ENCODE measurements at places on chromosomes 4 and X.

DNA sequence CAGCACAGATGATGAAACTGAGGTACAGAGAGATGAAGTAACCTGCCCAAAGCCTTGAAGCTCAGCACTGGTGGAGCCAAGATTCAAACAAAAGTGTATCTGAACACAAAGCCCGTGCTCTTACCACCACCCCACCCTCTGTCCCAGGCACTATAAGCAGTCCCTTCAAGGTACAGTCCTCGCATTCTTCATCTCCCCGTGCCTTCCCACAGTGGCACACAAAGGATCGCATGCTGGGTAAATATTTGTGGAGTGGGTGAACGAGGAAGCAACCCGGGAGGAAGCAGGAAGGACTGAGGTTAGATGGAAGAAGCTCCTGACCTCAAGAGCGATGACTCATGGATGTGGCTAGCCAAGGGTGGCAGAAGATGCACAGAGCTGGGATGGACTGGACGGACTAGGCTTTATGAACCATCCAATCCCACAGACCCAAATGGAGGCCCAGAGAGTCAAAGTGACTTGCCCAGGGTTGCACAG, 18.4 kb downstream of the IQSEC2 start:
- no peak for DNase-seq

DNA sequence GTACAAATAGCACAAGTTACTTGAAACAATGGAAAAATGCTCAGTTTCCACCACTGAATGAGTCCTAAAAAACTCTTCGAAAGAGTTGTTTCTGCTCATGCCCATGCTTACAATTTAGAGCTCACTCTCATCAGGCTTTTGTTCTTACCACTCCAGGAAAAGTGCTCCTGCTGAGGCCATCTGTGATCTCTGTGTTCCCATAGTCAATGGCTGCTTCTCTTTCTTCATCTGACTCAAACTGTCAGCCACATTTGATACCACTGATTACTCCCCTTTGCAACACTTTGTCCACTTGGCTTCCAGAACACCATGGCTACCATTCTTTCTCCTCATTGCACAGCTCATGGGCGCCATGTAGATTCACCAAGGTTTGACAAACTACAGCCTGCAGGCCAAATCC, 80.0 kb upstream of the SLC34A2 start:
- DNase-seq, result no peak

- DNase-seq, result no peak
Observed at GRCh38 chr4:123516576-123516975, 120.0 kb downstream of the SPRY1 start.

DNA sequence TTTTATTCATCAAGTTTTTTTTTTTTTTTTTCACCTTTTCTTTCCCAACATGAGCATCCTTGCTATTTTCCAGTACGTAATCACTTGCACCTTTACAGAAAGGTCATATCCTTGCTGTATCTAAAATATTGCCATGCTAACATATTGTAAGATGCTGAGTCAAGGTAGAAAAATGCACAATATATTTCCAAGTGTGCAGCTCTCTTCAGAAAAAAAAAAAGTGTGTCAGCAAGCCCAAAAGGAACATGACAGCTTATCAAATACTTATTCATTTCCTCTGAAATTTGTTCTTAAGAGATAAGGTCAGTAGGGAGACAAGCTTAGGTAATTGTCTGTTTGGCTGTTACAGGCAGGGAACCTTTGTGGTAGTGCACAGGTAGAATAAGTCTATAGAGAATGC, 27.0 kb downstream of the SH2D1A start:
- no peak for DNase-seq

- DNase-seq, result no peak
Observed at GRCh38 chrX:110477593-110478228, 119.1 kb downstream of the RTL9 start.

- no peak for DNase-seq
Observed at GRCh38 chr4:38898245-38898644, 30.6 kb downstream of the FAM114A1 start.

- no peak for DNase-seq
Observed at GRCh38 chr4:76745240-76745639, 152.7 kb downstream of the SOWAHB start.

DNA sequence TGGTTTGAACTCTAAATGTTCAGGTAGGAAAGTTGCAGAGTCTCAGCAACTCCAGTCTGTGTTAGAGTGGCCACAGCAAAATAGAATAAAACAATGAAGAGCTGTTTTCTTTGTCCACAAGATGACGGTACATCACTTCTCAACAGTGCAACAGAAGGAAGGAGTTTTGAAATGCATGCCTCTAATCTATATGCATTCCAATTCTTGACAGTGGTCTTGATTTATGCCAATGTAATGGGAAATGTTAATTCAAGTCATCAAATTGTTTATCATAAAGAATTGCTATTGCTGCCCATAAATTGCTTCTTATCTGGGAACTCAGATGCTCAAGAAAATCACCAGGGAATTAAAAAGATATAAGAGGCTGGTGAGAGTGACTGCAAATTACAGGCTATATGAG, 195.5 kb upstream of the PRPS2 start:
- DNase-seq, result no peak

DNA sequence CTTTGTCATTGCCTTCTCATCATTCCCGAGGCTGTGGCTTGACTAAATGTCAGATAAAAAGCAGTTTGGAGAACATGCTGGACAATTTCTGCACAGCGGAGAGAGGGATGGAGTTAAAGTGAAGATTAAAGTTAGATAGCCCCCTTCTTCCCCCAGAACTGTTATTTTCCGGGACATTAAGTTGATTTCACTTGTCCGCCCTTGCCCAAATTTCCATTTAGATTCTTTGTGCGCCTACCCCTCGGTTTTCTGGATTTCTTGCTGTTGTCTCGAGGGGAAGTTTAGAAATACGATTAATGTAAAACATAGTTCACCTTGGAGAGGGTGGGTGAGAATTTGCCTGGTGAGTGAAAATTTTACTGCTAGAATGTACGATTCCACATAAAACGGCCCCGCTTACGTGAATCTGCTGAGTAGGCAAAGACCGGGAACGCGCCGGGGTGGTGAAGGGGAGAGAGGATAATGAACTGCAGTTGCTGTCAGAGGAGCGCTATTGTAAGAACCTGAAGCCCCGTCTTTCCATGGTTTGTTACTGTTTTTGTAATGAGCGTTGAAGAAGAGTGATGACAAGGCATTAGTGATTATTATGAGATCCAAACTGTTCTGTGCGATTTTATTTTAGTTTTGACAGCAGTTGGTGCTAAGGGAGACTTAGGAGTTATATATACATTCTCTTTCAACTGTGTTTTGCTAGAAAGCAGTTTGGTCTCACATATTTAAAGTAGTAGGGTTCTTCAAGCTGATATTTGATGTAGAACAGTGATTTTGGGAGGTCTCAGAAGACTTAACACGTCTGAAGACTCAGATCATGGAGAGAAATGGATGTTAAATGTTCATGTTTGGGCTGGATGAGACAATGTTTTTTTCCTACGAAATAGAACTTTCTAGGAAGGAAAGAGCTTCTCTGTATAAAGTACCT, 73.0 kb downstream of the AFF1 start:
- DNase-seq, result peak; percentile 75

- DNase-seq, result no peak
Observed at GRCh38 chr4:73525611-73526010, 44.1 kb downstream of the AFM start.

DNA sequence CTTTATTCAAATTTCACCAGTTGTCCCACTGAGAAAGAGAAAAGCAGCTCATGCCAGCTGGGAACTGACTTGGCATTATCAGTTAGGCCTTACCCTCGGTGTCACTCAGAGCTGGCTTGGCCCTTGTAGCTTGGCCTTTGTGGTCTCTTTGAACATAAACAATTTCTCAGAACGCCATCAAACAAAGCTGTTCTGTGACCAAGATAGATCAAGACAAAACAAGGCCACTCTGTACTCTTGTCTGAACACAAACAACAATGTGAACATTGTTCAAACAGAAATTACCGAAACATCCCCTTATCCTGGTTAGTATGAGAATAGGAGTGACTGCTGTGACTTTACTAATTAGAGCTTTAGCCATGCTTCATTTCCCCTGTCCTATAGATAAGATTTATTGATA, 57.2 kb downstream of the DIPK2B start:
- no peak for DNase-seq

DNA sequence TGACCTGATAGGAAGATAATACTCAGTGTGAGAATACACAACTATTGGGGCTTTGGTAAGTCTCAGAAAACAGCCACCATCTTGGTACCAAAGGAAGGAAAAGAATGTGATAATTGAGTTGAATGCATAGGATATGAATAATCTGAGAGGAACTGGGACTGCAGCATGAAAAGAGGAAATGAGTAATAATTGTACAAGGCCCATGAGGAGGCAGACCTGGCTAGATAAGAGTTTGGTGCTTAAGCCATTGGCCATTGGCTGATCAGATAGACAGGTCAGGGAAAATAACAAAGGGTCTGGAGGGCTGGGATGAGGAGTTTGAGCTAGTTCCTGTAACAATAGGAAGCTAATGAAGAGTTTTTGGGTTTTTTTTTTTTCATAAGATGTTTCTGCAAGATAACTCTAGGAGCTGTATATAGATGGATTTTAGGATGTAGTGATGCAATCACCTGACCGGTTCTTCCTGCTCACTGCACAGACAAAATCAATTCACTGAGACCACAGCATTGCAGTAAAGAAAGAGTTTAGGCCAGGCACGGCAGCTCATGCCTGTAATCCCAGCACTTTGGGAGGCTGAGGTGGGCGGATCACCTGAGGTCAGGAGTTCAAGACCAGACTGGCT, 5.3 kb upstream of the TRMT2B start:
- DNase-seq, result no peak

- no peak for DNase-seq
Observed at GRCh38 chr4:155687380-155687982, 20.8 kb downstream of the GUCY1A1 start.

- DNase-seq, result peak; percentile 39
Observed at GRCh38 chr4:173046818-173047217, 121.8 kb upstream of the GALNT7 start.

- no peak for DNase-seq
Observed at GRCh38 chrX:41122664-41123257, 37.5 kb downstream of the USP9X start.

- DNase-seq, result no peak
Observed at GRCh38 chr4:187125062-187125461, 401.4 kb upstream of the FAT1 start.

DNA sequence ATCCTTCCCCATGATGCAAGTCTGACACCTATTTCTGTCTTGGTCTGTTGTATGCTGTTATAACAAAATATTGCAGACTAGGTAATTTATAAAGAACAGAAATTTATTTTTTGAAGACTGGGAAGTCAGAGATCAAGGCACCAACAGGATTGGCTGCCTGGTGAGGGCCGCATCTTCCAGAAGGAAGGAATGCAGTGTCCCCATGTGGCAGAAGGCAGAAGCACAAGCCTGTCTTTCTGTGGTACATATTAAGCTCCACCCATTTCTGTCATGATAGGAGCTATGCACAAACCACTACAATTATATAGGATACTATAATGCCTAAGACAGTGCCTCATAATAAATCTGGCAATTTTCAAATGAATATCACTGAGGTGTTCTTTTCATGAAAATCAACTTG, 502.3 kb upstream of the DIAPH2 start:
- DNase-seq, result no peak

DNA sequence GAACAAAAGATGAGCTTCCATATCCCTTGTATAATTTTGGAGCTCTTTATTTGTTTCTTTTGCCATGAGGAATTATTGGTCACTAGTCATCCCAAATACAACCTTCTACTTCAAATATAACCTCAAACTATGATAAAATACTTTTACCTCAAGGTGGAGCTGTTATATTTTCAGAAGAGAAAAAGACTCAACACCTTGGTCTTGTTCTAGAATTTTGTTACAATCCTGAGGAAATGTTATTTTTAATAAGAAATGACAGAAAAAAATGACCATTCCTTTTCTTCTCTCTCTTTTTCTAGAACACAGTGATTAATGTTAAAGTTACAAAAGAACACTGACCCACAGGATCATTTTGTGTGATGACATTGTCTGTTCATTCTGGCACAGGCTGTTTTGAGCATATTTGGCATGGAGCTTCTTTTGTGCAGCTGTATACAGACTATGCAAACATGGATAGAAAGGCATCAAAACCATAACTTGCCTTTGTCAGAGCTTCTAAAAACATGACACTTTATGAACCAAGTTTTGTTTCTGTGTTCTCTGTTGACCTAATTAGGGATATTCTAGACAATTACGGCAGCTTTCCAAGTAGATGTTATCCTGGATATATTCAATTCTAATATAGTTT, 159.6 kb upstream of the CTSO start:
- DNase-seq, result no peak

DNA sequence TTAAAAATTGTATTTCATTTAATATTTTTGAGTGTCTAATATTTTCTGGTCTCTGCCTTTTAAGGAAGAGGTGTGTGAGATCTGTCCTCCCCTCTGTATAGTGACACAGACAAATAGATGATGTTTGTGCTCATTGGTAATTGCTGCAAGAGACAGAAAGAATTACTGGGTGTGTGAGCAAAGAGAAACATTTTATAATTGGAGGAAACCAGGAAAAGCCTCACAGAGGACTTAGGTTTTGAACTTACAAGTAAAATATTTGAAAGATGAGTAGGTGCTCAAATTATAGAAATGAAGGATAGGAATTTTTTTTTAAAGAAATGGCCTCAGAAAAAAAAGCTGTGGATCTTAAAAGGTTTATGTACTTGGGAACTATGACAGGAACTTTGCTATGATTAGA, 149.8 kb downstream of the SPCS3 start:
- DNase-seq, result no peak

DNA sequence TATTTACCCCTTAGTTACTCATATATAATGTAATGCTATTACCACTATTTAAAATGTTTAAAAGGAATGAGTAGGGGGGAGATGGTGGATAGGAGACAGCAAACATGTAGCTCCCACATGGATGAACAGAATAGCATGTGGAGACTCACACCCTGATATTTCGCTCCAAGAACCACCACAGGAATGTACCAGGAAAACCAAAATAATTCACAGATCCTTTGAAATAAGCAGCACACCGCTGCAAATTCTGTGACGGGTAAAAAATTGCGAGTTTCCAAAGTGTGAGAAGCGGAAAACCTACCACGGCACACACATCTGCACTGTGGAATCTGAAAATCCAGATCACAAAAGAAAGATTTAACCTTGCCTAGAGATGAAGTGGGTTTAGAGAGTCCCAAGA, 428.2 kb downstream of the TLL1 start:
- DNase-seq, result no peak

- no peak for DNase-seq
Observed at GRCh38 chrX:53374222-53374820, 48.1 kb downstream of the SMC1A start.

DNA sequence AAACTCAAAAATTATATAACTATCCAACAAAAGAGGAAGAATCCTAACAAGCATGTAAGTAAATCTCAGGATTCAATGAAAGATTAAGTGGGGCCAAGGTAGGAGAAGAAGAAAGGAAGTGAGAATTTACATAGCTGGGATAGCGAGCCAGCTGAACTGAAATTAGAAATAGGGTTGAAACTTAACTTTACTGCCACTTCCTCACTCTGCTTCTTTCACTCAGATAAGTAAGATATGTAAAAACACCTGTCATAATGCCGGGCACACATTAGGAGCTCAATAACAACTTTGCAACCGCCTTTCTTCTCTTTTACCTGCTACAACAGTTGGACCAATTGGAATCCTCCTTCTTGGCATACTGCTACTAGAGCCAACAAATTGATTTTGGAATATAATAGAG, 129.4 kb downstream of the CNKSR2 start:
- no peak for DNase-seq

- no peak for DNase-seq
Observed at GRCh38 chr4:111977419-111977965, 167.8 kb upstream of the FAM241A start.
